ENCODE measurements at places on chromosomes 16 and 17.

GRCh38 chr17:39194089-39194984 is 3.1 kb downstream of the CACNB1 start:
- DNase-seq, result no peak

DNA sequence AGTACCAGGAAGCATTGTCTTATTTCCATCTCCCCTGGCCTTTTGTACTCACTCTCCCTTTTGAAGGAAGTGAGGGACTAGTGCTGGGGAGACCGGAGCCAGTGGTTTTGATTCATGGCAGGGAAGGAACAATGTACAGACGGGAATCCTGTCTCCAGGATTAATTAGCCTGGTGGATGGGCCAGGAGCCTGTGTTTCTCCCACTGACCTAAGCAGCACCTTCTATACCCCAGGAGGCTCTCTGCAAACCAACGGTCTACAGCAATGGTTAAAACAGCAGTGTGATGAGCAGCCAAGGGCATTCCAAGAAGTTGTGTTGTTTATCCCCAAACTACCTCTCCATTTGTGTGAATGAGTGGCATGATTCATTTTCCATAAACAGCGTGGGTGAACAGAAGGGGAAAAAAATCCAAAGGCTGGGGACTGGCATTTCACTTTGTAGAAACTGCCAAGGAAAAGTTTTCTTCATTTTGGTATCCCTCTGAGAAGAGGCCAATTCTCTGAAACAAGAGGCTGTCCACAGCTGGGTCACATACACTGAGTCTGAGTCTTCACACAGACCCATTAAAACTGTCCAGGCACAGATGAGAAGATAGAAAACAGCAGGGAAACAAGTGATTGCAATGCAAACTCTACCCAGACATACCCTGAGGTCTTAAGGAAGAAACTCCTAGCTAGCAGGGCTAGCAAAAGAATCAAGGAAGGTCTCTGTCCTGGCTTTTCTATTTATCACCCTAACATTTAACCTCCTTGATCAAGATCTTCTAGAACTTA is 18.1 kb downstream of the ANKFN1 start:
- no peak for DNase-seq

DNA sequence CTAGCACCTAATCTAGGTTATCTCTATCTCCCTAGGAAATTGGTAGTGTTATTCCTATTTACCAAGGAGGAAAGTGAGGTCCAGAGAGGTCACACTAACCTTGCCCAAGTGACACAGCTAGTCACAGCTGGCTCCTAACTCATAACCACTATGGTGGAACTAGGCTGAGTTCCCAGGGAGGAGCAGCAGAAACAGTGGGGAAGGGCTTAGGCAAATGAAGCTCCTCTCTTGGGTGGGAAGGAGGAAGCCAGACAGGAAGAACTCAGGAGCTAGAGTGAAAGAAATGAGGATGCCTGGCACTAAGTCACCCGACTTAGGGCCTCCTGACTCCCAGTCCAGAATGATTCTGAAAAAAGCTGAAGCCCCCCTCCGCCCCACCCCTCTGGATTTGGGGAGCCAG is 34.5 kb downstream of the PSME3IP1 start:
- DNase-seq, result no peak

GRCh38 chr17:80132906-80133625 is 13.9 kb downstream of the EIF4A3 start:
- DNase-seq, result no peak

GRCh38 chr16:17222871-17223401 is 247.8 kb downstream of the XYLT1 start:
- DNase-seq, result no peak

Data from stimulated activated naive CD4-positive, alpha-beta T cell treated with Interleukin-2 at 50 U/mL for 16 hours (primary cell).